Cerebellar nuclear complex (tissue), 1 donor: ENCODE measurements at places on chromosomes 16 and 17.

GRCh38 chr16:78879011-78879410 is 721.5 kb downstream of the MAF start:
- DNase-seq, result no peak

DNA sequence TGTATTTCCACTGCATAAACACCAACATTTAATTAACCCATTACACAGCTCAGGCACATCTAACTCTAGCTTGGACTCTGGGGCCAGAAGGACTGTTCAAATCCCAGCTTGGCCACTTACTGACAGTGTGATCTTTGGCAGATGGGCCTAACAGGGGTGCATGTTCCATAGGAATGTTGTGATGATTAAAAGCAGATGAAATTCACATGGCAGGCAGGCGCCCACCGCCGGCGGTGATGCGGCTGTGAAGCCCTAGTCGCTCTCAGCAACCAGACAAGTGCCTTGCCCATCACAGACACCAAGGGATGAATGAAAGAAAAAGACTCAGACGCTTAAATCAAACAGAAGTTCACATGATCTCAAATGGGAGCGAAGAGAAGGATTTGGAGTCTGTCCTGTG is 84.6 kb upstream of the WSB1 start:
- no peak for DNase-seq

GRCh38 chr17:56640116-56640515 is 46.6 kb downstream of the NOG start:
- DNase-seq, result no peak

GRCh38 chr16:85882181-85882810 is 16.7 kb upstream of the IRF8 start:
- DNase-seq, result no peak
